ENCODE measurements at places on chromosomes 4 and X. TPM values are rescaled to one million over a fixed set of nuclear protein-coding genes. Genes with fewer than 3 reads are reported as not detected.

DNA sequence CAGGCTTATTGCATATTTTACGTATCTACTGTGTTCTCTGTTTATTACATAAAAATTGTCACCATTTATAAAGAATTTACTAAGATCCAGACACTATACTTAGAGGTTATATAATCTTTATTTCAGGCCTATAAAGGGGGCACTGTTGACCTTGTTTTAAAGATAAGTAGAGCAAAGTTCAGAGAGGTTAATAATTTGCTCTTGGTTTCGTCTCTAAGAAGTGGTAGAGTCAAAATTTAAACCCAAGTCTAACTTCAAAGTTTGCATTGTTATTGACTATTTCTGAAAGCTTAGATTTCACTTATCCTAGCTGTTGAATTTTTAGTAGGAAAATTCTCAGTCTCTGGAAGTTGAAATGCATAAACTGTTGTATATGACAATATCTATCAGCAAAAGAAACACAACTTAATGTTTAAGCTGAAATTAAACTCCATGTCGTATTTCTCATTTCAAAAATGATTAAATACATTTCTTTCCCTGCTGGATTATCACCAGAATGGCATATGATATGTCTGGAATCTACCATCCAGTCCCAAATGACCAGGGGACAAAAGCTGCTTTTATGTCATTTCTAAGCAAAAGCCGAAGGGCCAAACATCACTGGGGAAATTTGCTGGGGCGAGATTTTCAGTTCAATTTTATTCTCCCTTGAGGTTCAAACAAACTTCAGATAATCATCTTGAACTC lies 138.4 kb downstream of the SLC7A11 start:
- H3K27me3 ChIP-seq: no peaks in the 10 kb centered on the region
- H3K4me1 ChIP-seq: no peaks in the 10 kb centered on the region
- no peaks in the 10 kb centered on the region for H3K36me3 ChIP-seq

The NHS gene
- 1.7 TPM for total RNA-seq

DNA sequence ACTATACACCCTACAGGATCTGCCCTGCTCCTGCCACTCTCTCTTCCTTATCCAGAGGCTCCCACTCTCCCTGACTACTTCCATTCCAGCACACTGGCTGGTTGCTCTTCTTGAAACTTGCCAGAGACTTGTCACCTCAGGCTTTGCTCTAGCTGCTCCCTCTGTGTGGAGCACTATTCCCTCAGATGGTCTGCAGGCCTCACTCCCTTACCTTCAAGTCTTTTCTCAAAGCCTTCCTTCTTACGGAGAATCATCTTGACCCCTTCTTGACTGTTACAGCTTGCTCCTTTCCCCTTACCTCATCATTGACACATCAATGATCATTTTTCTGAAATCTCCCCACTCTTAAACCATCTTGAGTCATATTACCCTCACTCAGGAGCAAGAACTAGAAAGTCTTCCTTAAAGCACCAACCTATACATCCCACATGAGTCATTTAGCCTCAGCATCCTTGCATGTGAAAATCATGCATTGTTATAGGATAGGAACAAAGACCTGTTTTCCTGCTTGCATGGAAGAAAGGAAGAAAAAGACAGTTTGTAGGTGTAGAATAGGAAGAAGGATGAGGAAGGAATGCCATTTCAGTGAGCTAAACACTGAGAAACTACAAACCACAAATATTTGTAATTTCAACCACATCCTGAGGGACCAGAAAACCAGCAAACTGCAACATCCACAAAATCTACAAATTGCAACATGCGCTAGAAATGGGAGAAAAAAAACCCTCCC lies 55.7 kb downstream of the ANTXR2 start:
- no peaks in the 10 kb centered on the region for H3K36me3 ChIP-seq
- H3K27ac ChIP-seq: no peak overlapping the region
- H3K27me3 ChIP-seq: no peaks in the 10 kb centered on the region
- no peak for DNase-seq
- H3K4me3 ChIP-seq: no peak overlapping the region

DNA sequence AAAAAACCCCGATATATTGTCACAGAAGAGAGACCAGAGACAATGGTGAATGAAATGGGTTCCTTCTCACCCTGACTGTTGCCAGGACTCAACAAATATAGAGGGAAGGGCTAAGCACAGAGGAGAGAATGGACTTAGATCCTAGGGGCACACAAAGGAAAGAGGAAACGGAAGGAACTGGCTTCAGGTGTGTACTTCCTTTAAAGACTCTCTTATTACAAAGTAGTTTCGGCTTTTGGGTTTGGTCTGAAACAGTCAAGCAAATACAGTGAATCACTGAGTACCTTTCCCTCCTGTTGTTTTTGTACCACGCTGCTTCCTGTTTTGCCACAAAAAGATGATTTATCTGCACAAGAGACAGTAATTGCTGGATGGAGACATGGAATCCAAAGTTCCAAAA lies 46.1 kb upstream of the S100G start:
- no peak overlapping the region for H3K27ac ChIP-seq
- H3K4me3 ChIP-seq: no peak overlapping the region
- peak; percentile 18 for DNase-seq
- H3K27me3 ChIP-seq: no peaks in the 10 kb centered on the region

- no peaks in the 10 kb centered on the region for H3K36me3 ChIP-seq
- no peak overlapping the region for H3K4me3 ChIP-seq
- no peak for DNase-seq
- no peak overlapping the region for H3K27ac ChIP-seq
- H3K4me1 ChIP-seq: peaks cover 11% of the 10 kb centered on the region
These were observed 160.5 kb downstream of the HS3ST1 start for GRCh38 chr4:11268149-11268548.

The KIF4A gene
- total RNA-seq: 14.6 TPM

DNA sequence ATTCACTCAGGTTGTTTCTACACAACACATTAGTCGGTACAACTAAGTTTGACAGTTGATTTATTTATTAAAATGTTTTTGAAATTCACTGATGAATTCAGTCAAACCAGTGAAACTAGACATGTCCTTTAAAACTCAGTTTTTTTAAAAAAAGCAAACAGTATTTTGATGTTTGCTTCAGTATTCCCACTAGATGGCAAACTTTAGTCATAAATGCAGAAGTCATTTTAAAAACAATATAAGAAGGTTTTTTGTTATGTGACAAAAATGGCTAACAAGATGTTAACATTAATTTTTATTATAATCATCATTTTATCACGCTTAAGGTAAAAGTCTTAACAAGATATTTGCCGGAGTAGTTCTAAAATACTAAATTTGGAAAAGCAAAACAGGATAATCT lies 1337.8 kb upstream of the DIAPH2 start:
- no peaks in the 10 kb centered on the region for H3K36me3 ChIP-seq
- H3K4me3 ChIP-seq: no peak overlapping the region
- no peaks in the 10 kb centered on the region for H3K4me1 ChIP-seq
- DNase-seq: no peak

GRCh38 chrX:79573760-79574159 lies 206.6 kb upstream of the ITM2A start:
- H3K27me3 ChIP-seq: no peaks in the 10 kb centered on the region
- H3K4me1 ChIP-seq: no peaks in the 10 kb centered on the region
- no peak overlapping the region for H3K27ac ChIP-seq

GRCh38 chr4:88575186-88575585 lies 17.1 kb upstream of the HERC3 start:
- no peaks in the 10 kb centered on the region for H3K4me1 ChIP-seq
- no peak overlapping the region for H3K4me3 ChIP-seq
- no peak overlapping the region for H3K27ac ChIP-seq
- H3K27me3 ChIP-seq: no peaks in the 10 kb centered on the region

DNA sequence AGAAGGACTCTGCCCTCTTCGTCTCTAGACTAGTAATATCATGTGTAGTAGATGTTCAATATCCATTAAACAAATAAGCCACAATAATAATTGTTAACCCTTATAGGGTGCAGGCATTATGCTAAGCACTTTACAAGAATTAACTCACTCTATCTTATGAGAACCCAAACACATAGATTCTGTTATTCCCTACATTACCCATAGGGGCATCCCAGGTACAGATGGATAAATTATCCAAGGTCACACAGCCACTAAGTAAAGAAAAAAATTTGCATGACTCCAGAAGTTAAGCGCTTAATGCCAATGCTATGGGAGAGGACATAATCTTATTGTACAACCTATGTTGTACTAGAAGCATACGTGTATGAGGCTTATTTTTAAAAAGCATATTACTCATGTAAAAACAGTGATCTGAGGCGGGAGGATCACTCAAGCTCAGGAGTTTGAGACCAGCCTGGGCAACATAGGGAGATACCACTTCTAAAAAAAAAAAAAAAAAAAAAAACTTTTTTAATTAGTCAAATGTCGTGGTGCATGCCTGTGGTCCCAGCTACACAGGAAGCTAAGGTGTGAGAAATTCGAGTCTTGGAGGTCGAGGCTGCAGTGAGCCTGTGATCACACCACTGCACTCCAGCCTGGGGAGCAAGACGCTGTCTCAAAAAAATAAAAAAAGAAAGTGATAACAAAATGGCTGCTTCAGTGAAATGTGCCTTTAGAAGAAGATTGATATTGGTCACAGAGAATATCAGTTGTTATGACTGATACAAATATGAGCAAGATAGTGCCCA lies 13.6 kb downstream of the LDB2 start:
- no peak overlapping the region for H3K27ac ChIP-seq
- DNase-seq: no peak
- no peaks in the 10 kb centered on the region for H3K27me3 ChIP-seq
- no peaks in the 10 kb centered on the region for H3K36me3 ChIP-seq
- no peaks in the 10 kb centered on the region for H3K4me1 ChIP-seq
- H3K4me3 ChIP-seq: no peak overlapping the region

GRCh38 chr4:184263461-184263860 lies 45.8 kb upstream of the ENPP6 start:
- H3K4me3 ChIP-seq: no peak overlapping the region
- no peaks in the 10 kb centered on the region for H3K36me3 ChIP-seq
- no peak for DNase-seq
- H3K27me3 ChIP-seq: no peaks in the 10 kb centered on the region
- no peak overlapping the region for H3K27ac ChIP-seq
- H3K4me1 ChIP-seq: peaks cover 15% of the 10 kb centered on the region

- H3K27ac ChIP-seq: no peak overlapping the region
- no peaks in the 10 kb centered on the region for H3K4me1 ChIP-seq
- H3K4me3 ChIP-seq: no peak overlapping the region
These were observed 165.9 kb downstream of the PDGFC start for GRCh38 chr4:156805696-156806095.

- no peak for DNase-seq
- no peak overlapping the region for H3K27ac ChIP-seq
- no peaks in the 10 kb centered on the region for H3K27me3 ChIP-seq
- H3K4me1 ChIP-seq: no peaks in the 10 kb centered on the region
- no peak overlapping the region for H3K4me3 ChIP-seq
These were observed 52.7 kb downstream of the ADGRA3 start for GRCh38 chr4:22463179-22463578.

- H3K36me3 ChIP-seq: no peaks in the 10 kb centered on the region
- peaks cover 4% of the 10 kb centered on the region for H3K4me1 ChIP-seq
- H3K4me3 ChIP-seq: no peak overlapping the region
- DNase-seq: no peak
- H3K27ac ChIP-seq: no peak overlapping the region
- no peaks in the 10 kb centered on the region for H3K27me3 ChIP-seq
These were observed 102.7 kb downstream of the MGST2 start for GRCh38 chr4:139768366-139768765.

- no peak overlapping the region for H3K27ac ChIP-seq
- H3K36me3 ChIP-seq: no peaks in the 10 kb centered on the region
- DNase-seq: no peak
- H3K27me3 ChIP-seq: no peaks in the 10 kb centered on the region
These were observed 297.9 kb upstream of the LCORL start for GRCh38 chr4:18319431-18319830.

GRCh38 chr4:101441446-101441845 lies 94.1 kb upstream of the PPP3CA start:
- no peaks in the 10 kb centered on the region for H3K36me3 ChIP-seq
- no peaks in the 10 kb centered on the region for H3K27me3 ChIP-seq
- H3K4me1 ChIP-seq: no peaks in the 10 kb centered on the region
- H3K27ac ChIP-seq: no peak overlapping the region
- no peak for DNase-seq

The TMEM131L gene
- total RNA-seq: 40.9 TPM

All from thymus (tissue), 14 donors.